ENCODE measurements at places on chromosomes 2 and 18.

DNA sequence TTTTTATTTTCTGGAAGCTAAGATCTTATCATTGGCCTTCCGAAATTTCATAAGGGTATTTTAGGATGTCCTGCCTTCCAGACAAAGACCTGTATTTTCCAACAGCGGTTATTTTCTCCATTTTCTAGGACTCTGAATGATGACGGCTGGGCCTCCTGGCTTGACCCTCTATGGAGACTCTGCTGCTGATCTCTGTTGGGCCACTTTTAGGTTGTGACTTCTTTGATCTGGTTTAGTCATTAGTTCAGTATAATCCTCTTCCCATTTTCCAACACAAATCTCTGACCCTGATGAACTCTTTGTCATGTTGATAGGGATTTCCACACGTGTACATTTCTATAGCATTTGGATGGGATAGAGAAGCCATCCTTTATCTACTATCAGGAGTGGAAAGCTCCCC is 93.7 kb downstream of the HS1BP3 start:
- no peak for DNase-seq

- DNase-seq = no peak
Observed at GRCh38 chr18:23737578-23737977, 48.3 kb downstream of the LAMA3 start.

- no peak for DNase-seq
Observed at GRCh38 chr18:73670039-73670438, 477.6 kb downstream of the FBXO15 start.

GRCh38 chr2:44778671-44779476 is 162.6 kb upstream of the SIX3 start:
- DNase-seq = no peak

GRCh38 chr2:145751629-145752028 is 1231.7 kb upstream of the ZEB2 start:
- no peak for DNase-seq

- DNase-seq = no peak
Observed at GRCh38 chr2:190382851-190383250, 25.3 kb upstream of the MFSD6 start.

GRCh38 chr18:35618696-35619095 is 37.2 kb downstream of the GALNT1 start:
- no peak for DNase-seq

DNA sequence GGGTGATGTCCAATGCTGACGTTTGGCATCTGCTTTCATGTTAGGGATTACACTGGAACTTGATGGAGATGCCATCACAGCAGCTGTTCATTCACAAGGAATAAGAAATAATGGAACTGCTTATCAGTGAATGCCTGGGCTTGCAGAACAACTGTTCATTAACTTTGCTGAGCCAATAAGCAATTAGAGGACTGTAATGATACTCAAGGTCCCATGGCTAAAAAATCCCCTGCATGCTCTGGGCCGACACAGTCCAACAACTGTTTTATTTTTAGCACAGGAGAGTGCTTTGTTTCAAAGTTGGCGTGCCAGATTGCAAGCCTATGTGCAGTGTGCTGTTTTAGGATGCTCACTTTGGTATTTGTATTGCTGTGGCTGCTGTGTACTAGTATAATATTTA is 408.0 kb upstream of the RGPD4 start:
- DNase-seq = no peak

GRCh38 chr2:138013639-138014038 is 49.4 kb downstream of the HNMT start:
- no peak for DNase-seq

DNA sequence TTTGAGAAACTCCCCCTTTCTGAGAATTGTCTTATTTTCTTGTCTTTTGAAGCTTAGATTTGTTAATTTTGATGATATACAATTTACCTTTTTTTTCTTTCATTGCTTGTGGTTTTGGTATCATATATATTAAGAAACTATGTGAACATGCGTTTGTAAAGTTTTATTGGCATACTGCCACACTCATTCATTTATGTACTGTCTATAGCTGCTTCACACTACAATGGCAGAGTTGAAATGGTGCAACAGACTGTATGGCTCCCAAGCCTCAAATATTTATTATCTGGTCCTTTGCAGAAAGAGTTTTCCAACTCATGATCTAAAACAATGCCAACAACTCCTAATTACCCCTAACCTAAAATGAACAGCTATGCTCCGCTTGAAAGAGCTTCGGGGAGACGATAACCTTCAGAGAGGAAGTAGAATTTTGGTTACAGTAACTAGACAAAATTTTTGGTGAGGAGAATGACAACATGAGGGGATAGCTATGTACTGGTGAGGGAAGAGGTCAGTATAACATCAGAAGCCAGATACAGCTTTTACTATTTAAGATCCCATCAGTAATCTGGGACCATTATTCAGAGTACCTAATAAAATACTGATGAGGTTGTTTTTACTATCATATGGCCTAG is 16.1 kb downstream of the PPP3R1 start:
- no peak for DNase-seq

DNA sequence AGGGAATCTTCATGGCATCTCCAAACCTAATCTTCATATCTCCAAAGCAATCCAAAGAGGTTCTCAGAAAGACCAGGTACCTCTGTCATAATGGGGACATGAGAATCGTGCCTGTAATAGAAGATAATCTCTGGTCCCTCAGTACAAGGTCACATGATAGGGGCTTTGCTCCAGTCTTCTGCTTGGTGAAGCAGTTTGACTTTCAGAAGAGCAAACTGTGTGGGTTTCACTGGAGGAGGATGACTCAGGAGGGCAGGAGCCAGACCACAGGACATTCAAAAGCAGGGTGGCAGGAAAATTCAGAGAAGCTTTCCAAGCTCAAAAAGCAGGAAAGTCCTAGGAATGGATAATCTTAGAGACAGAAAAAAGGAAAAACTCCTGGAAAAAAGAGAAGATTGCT is 10.6 kb upstream of the PAX3 start:
- no peak for DNase-seq

- no peak for DNase-seq
Observed at GRCh38 chr18:74682141-74682990, 84.7 kb downstream of the ZNF407 start.

DNA sequence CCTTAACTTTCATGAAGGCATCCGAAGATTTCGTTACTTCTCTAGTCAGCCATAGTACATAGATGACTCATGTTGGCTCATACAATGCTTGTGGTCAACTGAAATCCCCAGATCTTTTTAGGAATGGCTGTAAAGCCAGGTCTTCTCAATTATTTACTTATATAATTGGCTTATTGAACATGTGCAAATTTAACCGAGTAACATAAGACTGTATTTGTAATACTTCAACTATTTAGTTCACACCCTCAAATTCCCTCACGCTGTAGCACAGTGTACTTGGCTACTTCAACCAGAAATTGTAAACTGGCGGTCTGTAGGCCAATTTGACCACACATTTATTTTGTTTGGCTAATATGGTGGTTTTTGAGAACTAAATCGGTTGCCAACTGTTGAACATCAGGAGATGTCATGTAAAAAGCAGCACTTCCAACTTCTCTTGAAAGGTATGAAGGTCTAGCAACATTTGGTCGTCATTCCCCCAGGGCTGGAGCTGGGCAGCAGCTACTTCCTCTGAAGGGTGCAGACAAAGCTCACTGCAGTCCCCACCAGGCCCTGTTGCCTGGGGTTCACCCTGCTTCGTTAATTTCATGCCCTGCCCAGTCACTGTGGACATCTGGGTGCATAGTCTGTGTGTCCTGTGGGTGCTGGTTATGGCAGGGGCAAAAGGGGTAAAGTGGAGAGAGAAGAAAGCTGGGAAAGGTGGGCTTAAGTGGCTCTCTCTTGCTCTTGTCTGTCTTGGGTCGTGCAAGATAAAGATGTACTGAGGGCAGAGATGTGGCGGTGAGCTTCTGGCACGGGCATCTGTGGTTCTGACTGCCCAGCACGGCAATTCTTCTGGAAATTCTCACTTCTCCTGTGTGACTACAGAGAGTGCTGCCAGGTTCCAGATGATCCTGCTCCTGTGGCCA is 3.2 kb upstream of the SH3RF3 start:
- no peak for DNase-seq

- DNase-seq = no peak
Observed at GRCh38 chr18:10121028-10121427, 207.2 kb downstream of the VAPA start.

GRCh38 chr2:27735263-27735904 is 36.1 kb upstream of the MRPL33 start:
- DNase-seq = peak; percentile 21

All from T-helper 9 cell (primary cell).